ENCODE measurements at places on chromosomes 5 and 9. TPM values are rescaled to one million over a fixed set of nuclear protein-coding genes. Genes with fewer than 3 reads are reported as not detected.

DNA sequence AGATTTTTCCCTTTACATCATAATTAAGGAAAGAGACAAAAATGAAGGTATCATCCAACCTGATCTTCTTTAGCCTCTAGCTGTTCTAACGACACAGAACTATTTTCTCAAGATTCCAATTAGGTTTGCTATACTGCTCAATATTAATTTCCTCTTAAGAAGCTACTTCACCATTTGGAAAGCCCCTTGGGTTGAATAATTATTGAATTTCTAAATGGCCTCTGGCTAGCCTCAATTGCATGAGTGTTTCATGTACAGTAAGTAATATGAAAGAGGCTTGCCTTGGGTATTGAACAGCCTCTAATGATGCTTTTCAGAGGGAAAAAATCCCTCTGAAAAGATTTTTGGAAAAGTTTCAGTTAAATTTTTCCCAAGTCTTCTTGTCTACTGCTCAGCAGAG, 3.7 kb upstream of the MOB3B start:
- no peak for DNase-seq

- DNase-seq: no peak
These were observed 279.1 kb downstream of the MAST4 start for GRCh38 chr5:66875315-66875714.

GRCh38 chr5:164335837-164336236, 830.4 kb downstream of the MAT2B start:
- no peak for DNase-seq

DNA sequence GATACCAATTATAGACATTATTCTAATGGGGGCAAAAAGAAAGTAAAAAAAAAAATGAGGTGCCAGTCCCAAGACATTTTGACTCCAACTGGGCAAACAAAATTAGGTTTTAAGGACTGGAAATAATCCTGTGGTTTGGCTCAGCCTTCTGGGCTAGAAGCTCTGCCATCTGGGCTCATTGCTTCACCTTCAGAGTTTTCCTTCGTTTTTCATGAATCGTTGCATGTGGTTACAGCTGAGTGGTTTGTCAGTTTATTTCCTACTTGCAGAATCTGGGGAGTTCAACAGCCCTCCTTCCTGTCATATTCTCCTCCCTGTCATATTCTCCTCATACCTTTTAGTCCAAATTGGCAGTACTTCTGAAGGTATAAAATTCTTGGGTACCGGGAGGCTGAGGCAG, 12.0 kb downstream of the UGT3A2 start:
- no peak for DNase-seq

DNA sequence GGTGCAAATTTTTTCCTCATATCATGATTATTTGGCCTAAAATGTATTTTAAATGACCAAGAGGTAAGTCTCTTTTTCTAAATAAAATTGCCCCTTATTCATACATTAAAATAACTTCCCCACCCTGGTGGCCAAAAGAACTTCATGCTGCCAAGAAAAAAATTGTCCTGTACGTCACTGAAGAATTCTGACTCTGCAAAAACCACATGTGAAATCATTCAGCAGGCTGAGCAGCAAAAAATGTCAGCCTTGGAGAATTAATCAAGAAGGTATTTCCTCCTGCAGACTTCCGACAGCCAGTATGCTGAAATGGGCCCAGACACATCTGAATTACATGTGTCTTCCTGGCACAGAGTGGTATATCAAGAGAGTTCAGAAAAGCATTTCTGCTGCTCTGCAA, 94.6 kb upstream of the HMHB1 start:
- DNase-seq: no peak

GRCh38 chr5:139960723-139961383, 82.2 kb downstream of the NRG2 start:
- no peak for DNase-seq

DNA sequence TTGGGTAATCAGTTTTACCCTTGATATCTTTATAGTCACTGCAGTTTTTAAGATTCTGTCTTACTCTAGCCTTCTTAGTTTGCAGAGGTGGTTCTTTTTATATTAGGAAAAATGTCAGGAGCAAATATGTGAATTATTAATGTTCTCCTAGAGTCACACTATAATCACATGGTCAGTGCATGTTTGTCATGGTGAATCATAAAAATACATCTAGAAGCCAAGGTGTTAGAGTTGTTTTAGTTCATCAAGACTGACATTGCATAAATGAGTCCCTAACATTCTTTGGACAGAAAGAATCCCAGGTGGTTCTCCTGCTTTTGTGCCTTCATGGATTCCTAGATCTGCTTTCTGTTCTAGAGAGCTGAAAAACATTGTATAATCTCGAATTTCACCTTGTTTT, 22.9 kb downstream of the ATG10 start:
- no peak for DNase-seq

Gene USP20
- total RNA-seq: 11.6 TPM
